Calu3 (cell line): ENCODE measurements at places on chromosomes 3 and 15.

GRCh38 chr15:55601374-55601773, 13.2 kb upstream of the PYGO1 start:
- DNase-seq, result no peak

GRCh38 chr15:80179025-80179759, 26.4 kb downstream of the FAH start:
- peak; percentile 32 for DNase-seq

- DNase-seq, result no peak
Observed at GRCh38 chr3:111335512-111336303, 206.3 kb upstream of the CD96 start.

DNA sequence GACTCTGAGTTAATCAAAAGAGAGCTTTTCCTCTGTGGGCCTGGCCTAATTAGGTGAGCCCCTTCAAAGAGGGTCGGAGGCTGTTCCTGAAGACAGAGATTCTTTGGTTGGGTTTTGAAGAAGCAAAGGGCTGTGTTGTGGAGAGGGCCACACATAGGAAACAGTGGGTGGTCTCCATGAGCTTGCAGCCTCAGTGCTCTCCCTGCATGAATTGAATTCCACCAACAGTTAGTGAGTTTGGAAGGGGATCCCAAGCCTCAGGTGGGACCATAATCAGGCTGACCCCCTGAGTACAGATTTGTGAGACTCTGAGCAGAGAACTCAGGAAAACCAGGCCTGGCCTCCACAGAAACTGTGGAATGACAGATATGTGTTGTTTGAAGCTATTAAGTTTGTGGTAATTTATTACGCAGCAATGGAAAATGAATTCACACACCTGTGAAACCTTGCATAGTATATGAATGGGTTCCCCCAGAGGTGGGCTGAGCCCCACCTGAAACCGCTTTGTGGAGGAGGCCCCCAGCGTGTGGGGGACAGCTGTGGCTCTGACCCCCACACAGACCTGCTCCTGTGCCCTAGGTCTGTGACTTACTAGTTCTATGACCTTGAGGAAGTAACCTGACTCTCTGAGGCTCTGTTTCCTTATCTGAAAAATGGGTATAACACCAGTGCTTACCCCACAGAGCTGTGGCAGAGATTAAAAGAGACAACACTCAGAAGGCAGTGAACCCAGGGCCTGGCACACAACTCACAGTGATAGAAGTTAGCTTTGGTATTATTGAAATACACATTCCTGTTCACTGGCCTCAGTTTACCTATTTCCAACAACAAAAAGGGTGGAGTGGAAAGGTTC, 431.3 kb downstream of the FOXP1 start:
- DNase-seq, result no peak

GRCh38 chr3:188782613-188783124, 389.1 kb upstream of the TPRG1 start:
- no peak for DNase-seq

DNA sequence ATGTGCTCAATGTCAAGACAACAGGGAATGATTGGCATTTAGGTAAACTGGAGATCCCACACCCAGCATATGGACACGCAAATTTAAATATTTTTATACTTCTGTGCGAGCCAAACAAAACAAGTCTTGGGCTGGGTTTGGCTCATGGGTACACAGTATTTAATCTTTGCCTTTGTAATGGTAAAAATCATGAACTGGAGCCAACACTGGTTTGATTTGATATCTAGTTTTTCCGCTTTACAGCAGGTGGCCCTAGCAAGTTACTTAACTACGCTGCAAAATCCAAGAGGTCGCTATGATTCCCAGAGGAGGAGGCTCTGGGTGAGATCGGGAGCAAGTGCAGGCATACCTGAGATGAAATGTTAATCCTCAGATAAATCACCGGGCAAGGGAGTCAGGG, 207.9 kb upstream of the SATB1 start:
- no peak for DNase-seq

DNA sequence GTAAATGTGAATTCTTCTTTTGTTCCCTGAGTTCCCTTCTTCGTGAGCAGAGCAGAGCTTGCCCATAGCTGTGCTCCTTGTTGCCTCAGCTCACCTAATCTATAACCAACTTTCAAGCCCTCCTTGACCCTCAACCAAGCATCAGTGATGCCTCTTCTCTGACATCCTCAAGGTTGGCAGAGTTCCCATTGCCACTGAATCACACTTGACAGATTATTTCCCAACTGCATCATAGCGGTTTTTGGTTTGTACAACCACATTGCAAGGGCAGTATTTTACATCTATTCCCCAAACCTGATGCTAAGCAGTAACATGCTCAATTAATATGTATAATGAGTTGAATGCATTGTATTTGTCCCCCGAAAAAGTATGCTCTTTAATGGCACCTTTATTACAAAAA, 133.0 kb upstream of the SNTN start:
- no peak for DNase-seq

DNA sequence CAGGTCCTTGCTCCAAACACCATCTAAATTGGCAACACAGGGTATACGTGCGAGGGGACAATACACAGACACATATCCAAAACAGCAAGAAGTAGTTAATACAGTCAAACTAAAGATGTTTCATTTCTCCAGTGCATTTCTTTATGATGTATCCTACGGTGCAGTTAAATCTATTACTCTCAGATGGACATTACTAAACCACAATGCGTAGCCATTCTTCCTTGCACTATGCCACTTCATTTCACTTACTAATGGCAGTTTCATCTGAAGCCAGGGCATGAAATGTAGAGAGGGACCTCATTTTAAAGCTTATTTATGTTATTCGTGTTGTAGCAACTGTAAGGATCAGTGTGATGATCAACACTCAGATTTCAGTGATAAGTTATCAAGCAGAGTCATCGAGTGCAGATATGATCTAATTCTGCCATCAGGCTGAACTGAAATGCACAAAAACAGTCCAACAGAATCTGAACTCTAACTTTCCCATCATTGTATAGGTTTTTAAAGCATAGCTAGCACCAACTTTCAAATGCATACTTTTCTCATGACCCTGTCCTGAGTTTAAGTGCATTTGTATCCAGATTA, 14.5 kb downstream of the TNIK start:
- DNase-seq, result no peak

- no peak for DNase-seq
Observed at GRCh38 chr3:54206874-54207273, 84.5 kb downstream of the CACNA2D3 start.

- peak; percentile 68 for DNase-seq
Observed at GRCh38 chr15:100602823-100603393, 519 bp downstream of the ASB7 start.

DNA sequence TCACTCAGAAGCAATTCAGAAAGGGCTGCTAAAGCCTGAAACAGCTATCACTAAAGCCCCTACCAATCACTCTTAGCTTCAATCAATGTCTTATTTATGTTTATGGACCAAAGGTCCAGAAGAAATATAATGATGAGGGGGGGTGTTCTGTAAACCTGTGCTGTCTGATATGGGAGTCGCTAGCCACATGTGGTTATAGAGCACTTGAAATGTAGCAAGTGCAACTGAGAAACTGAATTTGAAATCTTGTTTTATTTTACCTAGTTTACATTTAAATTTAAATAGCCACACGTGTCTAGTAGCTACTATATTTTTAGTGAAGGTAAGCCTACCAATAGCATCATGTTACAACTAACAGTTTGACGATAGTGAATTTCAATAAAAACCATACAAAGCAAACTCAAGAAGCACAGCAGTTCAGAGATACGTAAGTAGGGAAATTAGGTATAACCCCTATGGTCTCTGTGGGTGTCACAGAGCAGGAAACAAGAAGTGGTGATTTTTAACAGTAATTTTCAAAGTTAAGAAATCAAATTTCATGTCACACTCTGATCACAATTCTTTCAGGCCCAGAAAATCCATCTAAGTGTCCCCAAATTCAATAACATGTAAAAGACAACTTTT, 3.6 kb downstream of the POU1F1 start:
- DNase-seq, result no peak
